ENCODE measurements at places on chromosomes 3 and 15.

DNA sequence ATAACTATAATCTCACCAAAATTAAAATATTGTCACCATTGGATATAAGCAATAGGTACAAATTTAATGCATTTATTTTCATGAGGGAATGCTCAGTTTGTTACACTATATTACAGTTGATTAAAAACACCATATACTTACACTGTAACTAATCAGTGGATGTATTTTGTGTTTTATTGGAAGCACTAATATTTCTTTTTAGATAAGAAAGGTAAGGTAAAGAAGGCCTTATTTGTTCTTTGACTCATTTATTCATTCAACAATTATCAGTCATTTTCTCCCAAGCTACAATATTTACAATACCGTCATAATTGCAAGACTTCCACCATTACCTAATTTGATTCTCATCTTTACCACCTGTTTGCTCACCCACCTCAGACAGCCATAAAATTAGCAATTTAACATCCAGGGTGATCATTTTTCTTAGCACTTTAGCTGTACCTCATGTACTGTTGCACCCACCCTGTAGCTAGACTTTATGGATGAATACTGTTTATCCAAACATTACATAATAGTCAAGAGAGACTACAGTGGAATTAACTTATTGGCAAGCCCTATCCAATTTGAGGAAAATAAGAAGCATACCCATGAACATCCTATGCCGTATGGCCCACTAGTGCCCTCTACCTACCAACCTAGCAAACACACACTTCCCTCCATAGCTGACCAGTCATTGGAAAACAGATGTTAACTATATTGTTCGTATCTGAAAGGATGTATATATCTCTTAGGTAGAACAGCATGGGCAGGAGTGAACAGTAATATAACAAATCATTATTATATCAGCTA, 229.6 kb downstream of the BBX start:
- DNase-seq, result no peak

DNA sequence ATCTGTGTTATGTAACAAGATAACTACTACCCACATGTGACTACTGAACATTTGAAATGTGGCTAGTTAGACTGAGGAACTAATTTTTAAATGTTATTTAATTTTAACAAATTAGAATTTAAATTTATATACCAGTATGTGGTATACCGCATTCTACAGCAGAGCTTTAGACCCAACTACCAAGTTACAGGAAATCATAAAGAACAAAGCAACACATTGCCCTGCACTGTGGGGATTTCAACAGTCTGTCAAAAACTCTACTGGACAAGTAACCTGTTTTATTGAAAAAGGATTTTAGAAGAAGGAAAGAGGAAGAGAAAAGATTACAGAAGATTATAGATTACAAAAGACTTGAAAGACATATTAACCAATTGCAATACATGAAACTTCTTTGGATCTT, 64.9 kb downstream of the DPH6 start:
- no peak for DNase-seq

- DNase-seq, result no peak
These were observed 463.9 kb downstream of the MFSD1 start for GRCh38 chr3:159265705-159266104.

- no peak for DNase-seq
These were observed 1033.7 kb downstream of the ROBO1 start for GRCh38 chr3:78734048-78734637.

DNA sequence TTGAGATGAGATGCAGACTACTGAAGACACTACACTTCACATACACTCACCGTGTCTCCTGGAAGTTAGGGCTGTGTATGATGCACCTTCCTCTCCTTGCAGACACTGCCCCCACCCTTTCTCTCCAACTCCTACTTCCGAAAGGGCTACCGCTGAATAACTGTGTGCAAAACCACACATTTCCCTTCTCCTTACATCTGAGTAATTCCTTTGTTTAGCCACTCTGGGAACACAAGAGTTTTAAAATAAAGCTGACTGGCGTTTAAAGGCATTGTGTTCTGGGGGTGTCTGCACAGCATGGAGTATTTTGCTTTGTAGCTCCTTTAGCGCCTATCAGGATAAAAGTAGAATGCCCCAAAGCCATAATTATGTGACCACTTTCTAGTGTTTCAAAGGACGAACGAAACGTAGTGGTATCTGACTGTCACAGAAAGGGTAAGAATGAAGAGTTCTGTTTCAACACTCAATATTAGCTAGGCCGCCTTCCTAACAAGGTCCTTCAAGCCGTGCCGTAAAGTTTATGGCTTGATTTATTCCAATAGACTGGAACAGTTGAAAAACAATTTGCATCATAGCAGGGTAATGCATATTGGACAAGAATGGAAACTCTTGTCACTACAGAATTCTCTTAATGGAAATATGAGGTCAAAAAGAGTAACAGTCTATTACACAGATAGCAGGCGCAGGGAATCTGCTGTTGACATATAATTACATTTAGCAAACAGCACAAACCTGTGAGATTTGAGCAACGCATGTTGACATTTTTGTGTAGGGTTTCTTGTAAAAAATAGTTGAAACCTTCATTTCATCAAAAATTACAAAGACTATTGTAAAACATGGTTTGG, 619.9 kb downstream of the FOXP1 start:
- no peak for DNase-seq

GRCh38 chr3:149267565-149267964, 45.9 kb upstream of the CP start:
- no peak for DNase-seq

- DNase-seq, result no peak
These were observed 58.4 kb upstream of the HRH1 start for GRCh38 chr3:11095932-11096265.

GRCh38 chr3:124395162-124395561, 335.1 kb upstream of the UMPS start:
- DNase-seq, result no peak

DNA sequence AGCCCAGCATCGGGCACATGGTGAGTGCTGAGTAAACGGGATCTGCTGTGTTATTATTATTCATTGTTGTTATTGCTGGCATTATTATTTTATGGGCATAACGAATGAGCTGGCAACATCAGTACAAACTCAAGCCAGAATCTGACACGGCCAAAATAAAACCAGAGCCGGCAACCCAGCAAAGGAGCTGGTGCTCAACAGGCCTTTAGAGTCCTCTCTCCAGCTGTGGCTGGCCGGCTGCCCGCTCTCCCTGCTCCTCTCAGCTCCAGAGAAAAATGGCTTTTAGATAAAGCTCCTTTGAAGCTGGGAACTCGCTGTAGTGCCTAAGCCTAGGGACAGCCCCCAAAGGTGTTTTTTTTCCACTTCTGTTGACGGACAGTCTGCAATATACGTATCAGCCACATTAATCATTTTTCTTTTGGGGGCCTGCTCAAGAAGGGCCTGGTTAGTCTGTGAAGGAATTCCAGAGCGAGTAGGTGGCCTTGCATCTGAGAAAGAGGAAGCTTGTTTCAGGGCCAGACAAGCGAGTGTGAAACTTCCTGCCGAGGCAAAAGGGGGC, 193.9 kb upstream of the UBE2E1 start:
- DNase-seq, result no peak

- no peak for DNase-seq
These were observed 212.8 kb upstream of the RORA start for GRCh38 chr15:61441891-61442290.

DNA sequence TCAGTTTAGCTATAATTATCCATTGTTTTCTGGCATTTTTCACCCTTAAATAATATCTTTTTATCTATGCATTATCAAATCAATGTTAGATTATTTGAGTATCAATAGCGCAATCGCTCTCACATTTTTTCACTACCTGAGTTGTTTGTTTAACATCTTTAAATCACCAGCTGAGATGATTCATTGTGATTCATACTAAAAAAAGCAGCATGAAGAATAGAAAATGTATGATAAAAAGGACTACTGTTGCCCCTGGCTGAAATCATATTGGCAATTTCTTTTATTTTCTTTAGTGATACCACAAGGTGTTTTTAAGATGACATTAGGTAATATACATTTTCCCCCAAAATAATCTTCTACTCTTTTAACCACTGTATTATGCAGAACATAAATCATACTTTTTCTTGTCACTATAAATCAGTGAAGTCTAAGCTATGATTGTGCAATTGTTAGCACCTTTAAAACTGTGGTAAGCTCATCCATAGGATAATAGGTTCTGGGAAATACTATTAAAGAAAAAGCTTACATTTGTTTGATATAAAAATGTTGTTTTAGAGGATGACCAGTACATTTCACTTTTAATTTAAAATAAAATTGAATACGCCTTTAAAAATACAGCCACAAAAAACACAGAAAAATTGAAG, 889.1 kb downstream of the NAALADL2 start:
- DNase-seq, result no peak

DNA sequence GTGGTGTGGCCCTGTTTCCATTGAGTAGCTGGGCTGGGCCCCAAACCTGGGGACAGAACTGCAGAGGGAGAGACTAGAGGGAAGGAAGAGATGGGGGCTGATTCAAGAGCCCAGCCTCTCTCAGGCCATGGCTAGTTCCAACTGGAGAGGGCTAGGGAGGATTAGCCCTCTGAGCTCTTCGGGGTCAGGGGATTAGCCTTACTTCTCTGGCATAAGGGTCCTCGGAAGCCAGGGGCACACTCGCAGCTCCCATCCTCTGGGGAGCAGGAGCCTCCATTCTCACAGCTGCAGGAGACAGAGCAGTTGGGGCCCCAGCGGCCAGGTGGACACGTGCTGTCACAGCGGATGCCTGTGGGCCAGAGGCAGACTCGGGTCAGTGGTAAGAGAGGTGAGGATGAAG, 53.3 kb downstream of the RAB11A start:
- DNase-seq, result no peak

GRCh38 chr3:72903004-72903403, 15.2 kb downstream of the GXYLT2 start:
- no peak for DNase-seq

Measured in stimulated activated naive CD8-positive, alpha-beta T cell treated with anti-CD3 and anti-CD28 coated beads, Interleukin-15, amount 100 ng/mL, for 72 hours (primary cell).